ENCODE measurements at places on chromosomes 11 and 22.

DNA sequence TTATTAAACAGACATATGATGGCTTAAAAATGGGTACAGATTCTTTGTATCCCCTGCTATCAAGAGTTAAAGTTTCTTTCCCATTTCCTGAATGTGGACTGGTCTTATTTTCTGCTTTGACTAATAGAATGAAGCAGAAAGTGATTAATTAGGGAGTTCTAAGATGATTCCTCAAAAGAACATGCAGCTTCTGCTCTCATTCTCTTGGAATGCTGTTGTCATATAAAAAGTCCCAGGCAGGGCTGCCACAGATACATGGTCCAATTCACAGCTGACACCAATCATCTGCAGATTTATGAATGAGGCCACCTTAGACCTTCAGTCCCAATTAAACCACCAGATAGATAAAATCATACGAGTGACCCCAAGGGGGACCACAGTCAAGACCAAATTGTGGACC, 844.5 kb upstream of the RAG2 start:
- DNase-seq = no peak

GRCh38 chr11:79564288-79564925, 123.6 kb upstream of the TENM4 start:
- DNase-seq = no peak

DNA sequence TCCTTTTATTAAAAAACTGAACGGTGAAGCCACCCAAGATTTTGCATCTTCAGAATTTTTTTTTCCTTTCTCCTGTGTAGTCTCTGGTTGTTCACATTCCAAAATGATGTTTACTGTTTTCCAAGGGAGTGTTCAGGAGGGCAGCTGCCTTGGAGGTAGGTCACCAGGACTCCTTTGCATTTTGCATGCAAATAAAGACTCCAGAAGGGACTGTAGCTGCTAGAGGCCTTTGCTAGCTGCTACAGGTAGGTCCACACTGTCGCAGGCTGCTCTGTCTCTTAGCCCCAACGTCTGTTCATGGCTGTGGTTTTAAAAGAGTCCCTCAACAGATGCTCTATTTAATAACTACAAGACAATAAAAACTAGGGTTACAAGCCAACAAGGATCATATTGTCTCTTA, 11.4 kb downstream of the CTSC start:
- DNase-seq = no peak

DNA sequence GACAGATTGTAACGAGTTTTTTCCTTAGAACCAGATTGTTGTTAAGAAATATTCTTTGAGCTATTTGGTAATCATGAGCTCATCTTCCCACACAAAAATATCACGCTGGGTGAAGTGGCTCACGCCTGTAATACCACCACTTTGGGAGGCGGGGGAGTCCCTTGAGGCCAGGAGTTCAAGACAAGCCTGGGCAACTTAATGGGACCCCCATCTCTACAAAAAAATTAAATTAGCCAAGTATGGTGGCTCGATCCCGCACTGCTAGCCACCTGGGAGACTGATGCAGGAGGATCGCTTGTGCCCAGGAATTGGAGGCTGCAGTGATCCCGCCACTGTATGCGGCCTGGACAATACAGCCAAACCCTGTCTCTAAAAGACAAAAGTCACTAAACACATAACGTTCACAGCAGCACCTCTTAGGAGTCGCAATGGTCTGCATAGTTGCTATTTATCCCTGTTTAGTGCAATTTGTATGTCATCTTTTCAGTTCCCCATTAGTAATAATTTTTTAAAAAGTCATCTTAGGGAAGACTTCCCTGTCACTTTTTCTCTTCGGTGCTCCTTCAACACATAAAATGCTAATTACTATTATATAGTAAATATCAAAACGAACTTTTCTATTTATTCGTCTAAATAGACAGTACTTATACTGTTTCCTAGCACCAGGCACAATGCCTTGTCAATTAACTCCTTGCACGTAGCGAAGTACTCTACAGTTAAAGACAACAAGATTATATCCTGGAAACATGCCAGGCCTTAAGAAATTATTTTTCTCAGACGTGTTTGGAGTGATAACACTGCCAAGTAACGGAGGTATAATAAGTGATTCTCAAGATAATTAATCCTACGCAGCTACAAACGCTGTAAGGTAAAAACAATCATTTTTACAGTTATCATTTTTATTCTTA, 1.1 kb downstream of the ST13 start:
- no peak for DNase-seq

DNA sequence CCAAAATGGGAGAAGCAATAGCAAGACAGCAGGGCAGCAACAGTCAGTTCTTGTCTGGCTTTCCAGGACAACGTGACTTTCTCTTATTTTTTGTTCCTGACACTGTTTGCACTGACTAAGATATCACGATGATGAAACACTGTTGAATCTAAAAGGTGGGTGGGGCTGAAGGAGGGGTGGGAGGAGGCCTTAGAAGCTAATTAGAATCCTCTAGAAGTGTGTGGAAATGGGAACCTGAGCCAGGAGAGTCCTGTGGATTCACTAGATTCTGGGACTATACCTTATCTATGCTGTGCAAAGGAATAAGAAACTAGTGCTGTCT, 300.3 kb downstream of the ST3GAL4 start:
- no peak for DNase-seq

DNA sequence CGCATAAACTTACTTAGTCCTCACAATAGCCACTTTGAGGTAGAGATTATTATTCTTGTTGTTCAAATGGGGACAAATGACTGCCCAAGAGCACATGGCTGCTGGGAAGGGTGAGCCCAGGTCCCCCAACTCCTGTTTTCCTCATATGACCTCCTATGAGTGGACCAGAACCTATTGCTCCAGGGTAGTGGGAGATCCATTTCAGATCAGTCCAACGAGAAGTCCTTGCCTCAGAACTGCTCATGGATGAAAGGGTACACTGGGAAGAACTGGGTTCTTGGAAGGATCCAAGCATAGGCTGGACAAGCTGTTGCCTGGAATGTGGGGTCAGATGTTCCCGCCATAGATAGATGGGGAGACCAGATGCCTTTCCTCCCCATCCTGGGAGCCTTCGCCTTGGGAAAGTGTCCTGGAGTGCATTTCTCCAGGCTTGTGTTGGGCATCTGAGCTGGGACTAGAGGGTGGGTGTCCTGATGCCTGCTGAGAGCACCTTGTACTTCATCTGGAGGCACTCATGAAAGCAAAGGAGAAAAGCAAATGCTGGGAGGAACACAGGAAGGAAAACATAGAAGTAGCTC, 146.3 kb upstream of the B3GAT1 start:
- no peak for DNase-seq

DNA sequence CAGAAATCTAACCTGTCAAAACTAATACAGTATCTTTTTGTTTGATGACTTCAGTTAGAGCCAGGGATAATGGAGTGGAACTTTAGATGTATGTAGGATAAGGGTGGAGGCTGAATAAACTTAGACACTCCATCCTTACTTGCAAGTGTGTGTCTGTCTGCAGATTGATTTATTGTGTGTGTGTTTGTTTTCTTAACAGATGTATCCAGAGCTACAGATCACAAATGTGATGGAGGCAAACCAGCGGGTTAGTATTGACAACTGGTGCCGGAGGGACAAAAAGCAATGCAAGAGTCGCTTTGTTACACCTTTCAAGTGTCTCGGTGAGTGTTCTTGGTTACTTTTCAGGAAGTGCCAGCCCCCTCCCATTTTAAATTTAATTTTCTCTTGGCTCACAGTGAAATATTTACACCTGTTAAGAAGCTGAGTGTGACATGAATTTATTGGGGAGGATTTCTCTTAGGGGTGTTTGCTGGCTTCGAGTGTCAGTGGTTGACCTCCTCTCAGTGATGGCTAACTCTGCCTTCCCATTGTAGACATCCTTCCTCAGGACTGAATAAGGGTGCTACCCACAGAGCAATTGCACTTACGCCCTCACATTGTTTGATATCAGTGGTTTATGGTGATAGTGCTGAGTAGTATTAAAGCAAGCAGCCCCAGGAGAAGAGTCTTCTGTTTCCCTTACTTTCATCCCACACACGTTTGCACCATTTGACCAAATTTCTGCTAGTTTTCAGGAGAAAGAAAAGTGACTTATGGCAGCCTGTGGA, 40.8 kb downstream of the APLP2 start:
- DNase-seq = no peak

GRCh38 chr11:93652161-93652597, 9.3 kb upstream of the CEP295 start:
- no peak for DNase-seq
